ENCODE measurements at places on chromosomes 13 and 19. TPM values are rescaled to one million over a fixed set of nuclear protein-coding genes. Genes with fewer than 3 reads are reported as not detected.

GRCh38 chr13:106445996-106446395 is 89.5 kb downstream of the EFNB2 start:
- DNase-seq = peak; percentile 19

DNA sequence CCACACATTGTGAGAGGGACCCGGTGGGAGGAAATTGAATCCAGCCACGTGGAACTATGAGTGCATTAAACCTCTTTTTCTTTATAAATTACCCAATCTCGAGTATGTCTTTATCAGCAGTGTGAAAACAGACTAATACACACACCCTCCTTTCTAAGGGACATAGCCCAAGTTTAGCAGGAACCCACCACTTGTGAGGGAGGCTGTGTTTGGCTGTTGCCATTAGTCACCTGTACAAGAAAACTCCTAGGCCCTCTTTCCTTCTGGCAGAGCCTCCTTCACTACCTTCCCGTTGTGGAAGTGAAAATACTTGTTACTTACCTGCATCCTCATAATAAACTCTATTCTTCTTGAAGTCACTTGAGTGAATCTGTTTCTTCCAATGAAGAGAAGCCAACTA is 76.3 kb upstream of the FARP1 start:
- DNase-seq = no peak

DNA sequence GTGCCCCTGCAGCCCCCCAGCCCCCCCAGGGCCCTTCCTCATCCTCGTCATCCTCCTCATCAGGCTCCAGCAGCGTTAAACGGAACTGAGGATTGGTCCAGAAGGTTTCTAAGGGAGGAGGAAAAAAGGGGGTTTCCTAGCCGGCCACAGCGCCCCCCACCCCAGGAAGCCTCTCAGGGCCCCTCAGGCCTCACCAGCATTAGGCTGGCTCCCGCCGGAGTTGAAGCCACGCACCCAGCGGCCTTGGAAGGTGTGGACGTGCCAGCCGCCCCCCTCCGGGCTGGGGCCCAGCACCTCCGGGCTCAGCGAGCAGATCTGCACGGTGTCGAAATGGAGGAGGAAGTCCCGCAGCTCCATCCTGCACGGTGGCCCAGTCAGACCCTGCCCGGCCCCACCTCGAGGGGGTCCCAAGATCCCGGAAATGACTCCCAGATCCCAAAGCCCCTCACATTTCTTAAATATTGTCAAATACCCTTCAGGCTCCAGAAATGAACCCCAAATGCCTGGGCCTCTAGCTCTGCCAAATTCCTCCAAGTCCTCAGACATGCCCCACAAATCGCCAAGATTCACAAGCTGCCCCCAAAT is 6.9 kb downstream of the CAPN12 start:
- DNase-seq = no peak

Gene ZNF490
- total RNA-seq = 10.3 TPM

Gene CELF5
- total RNA-seq = not detected

Gene PABPC3
- not detected for total RNA-seq
